ENCODE measurements at places on chromosomes 6 and 20. TPM values are rescaled to one million over a fixed set of nuclear protein-coding genes. Genes with fewer than 3 reads are reported as not detected.
A peak's percentile ranks its signal among the peaks of the same experiment; 100 is the strongest.

HS3ST5 gene
- not detected for total RNA-seq

GRCh38 chr6:148842296-148843019 lies 95.6 kb downstream of the UST start:
- no peak for DNase-seq

DNA sequence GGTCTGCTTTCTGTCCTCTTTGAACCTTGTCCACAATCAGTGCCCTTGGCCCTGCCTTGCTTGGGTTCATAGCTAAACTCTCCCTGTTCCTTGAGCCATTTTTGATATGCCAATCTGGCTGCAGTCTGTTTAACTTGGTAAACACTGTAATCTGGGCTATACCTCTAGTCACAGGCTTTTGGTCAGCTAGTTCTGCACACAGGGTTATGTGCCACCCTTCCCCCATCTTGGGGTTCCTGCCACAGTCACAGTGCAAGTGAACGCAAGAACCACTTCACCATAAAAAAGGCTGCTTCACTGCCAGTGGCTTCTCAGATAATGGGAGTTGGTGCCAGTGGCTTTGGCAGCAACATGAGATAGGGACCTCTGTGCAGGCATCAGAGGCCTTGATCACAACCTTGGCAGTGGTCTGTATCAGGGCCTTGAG lies 10.9 kb upstream of the ATRN start:
- DNase-seq: peak; percentile 61

GRCh38 chr6:166618866-166619761 lies 7.9 kb downstream of the RPS6KA2 start:
- no peak for DNase-seq

- DNase-seq: peak; percentile 80
These were observed 7.6 kb downstream of the CSNK2A1 start for GRCh38 chr20:535958-536357.

- DNase-seq: no peak
These were observed 77.8 kb upstream of the TAB2 start for GRCh38 chr6:149239573-149240209.

DNA sequence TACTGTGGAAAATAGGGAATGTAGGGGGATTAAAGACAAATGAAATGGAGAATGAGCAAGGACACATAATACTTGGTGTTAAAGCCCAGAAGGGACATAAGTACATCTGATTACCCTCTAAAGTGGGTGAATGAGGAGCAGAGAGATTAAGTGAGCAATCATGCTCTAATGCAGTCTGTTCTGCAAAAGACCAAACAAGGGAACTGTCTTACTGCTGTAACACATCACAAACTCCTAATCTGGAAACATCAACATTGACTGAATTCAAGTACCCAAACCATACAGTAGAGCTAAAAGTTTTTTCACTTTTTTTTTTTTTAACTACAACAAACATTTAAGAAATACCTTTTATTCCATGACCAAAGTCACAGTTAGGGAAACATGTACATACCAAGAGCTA lies 19.3 kb upstream of the SLC17A4 start:
- no peak for DNase-seq

DNA sequence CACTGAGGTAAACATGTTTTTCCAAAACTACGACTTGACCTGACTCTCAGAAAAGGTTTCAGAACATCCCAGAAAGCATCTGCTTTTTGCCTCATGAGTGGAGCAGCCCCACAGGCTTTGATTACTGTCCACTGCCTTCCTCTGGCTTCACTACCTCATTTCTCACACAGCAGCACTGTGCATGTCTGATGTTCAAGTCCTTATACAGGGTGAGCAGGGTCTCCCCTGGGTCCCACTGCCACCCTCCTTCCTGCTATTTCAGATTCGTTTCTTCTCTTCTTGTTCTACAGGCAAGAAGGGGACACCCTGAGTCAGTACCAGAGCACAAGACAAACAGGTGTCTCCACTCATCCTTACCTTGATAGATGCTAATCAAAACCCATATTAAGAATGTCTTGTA lies 64.7 kb upstream of the NFATC2 start:
- DNase-seq: no peak

DNA sequence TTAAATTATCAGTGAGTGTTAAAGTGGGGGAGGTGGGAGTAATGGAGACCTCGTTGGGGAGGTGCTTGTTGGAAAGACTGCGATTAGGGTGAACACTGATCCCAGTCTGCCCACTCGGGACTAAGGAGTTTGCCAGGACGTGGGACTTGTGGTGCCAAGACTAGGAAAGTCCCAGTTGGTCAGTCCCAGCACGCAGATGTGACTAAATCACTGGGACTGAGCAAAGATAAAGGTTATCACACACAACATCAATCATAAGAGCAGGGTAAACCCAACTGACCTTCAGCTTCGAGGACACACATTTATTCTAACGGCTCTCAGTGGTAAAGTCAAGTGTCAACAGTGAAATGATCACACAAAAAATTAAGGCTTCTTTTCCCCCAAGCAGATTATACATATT lies 45.5 kb downstream of the PDE10A start:
- no peak for DNase-seq

DNA sequence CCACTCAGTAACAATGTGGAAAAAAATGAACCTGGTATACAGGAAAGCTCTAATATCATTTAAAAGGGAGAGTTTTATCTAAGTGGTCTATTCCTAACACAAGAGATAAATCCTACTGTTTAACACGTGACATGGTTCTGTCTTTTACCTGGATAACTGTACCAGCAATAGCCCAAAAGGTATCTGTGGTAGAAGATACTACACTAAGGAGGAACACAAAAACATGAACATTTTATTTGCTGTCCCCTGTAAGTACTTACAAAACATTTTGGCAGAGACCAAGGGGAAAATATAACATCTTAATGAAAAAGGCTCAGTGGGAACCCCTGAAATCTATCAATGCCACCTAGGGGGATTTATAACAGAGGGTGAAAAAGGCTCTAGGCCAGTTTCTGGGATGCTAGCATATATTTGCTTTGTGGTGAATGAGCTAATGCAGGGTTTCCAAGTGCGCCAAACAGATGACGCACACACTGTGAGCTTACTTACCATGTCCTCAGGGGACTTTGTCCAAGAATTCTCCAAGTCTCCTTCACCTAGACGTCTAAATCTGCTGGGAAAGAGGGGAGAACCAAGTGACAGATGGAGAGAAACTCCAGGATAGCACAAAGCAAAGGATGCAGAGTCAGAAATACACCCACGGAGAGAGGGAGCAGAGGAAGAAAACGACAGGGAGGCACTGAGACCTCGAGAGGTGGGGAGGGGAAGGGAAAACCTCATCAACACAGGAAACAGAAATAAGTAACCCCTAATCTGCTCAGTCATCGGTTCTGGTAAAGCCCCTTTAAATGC lies 147.9 kb upstream of the PRND start:
- no peak for DNase-seq

GRCh38 chr20:6489361-6490171 lies 277.9 kb upstream of the BMP2 start:
- DNase-seq: peak; percentile 26

DNA sequence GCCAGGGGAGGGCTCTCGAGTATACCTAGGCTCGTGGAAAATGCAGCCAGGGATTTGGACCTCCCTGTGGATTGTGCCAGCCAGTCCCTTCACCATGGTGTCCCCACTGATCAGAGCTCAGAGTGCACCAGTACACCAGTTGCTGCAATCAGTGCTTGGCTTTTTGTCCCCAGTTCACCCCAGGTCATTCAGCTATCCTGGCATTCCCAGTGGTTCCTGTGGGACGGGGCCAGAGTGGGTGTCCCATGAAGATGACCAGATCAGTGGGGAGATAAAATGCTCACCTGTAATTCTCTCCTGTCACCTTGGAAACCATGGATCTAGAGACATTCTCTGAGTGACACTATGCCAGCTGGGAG lies 23.8 kb downstream of the MAS1 start:
- DNase-seq: no peak

- DNase-seq: no peak
These were observed 54.8 kb downstream of the CTCFL start for GRCh38 chr20:57470212-57470522.

DNA sequence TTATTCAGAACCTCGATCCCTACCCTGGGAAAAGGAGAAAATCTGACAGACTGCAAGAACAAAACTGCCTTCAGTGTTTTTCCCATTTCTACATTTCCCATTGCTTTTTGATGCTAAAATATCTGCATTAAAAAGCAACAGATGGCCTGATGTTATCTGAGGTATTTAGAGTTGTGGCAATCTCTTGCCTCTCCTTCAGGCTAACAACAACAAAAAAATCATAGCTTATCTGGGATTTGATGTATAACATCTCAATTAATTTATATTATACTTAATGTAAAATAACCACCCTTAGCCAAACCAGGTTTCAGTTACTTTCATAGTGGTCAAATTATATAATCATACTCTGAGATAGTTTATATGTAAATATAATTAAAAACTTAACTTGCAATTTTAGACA lies 15.8 kb upstream of the GABRR2 start:
- no peak for DNase-seq

MCCD1 gene
- not detected for total RNA-seq

IYD gene
- 3.5 TPM for total RNA-seq

PTP4A1 gene
- 50.8 TPM for total RNA-seq

DNA sequence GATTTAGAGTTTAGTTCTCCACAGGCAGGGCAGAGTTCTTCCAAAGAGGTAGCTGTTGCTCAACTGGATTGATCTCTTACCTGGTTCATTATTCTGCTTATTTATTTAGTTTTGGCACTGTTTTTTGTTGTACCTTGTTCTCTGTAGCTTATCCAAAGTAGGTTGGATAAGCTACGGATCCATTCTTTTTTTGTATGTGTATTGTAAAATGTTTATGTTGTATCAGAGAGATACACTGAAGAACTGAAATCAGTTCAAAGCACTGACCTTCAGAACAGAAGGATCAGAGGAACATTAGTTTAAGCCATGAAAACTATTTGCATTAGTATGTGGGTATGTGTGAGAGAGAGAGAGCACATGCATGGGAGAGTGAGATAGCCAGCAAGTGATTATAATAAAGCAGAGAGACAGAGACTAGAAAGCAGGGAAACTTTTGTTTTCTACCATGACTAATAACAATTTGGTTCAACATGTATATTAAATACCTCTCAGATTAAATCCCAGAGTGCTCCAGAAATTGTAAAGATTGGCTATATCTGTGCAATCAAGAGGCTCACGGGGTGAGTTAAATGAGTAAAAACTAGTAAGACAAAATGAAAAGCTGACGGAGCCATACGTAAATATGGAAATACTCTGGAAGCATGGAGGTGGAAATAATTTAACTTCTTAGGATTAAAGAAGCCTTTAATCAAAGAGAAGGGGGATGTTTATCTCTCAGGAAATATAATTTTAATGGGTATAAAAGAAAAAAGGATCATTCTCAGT lies 40.2 kb downstream of the ITCH start:
- no peak for DNase-seq

DNA sequence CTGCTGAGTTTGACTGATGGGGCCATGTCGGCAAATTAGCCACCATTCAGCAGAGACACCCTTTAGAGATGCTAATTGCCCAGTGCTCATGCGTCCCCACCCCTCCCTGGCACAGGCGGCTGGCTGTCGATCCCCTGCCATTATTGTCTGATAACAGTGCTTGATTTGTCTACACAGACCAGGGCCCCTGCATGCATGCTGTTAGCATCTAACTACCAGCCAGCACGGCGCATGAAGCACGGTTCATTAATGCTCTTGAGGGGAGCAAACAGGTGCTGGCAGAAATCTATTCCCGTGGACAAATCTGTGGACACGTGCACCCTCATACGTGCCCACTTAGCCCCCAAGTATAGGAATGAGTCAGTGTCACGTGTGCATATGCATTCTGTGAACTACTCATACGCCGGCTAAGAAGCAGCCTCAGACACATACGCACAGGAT lies 32.2 kb downstream of the KCNB1 start:
- peak; percentile 44 for DNase-seq

DNA sequence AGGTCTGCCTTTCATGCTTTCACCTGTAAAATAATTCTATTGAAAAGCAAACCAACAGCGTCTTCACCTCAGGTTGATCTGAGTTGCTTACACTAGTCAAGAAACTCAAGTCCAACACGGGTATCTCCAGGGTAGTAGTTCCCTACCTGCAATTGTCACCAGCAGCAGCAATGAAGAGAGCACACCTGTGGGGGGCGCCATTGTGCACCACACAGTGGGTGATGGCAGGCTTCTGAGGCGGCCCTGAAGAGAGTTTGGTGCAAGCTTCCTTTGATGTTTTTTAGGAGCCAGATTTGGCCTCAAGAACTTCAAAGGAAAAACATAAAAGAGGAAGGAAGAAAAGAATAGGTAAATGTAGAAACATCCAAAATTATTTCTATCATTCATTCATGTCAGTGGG lies 45.1 kb downstream of the KIAA0319 start:
- no peak for DNase-seq

DNA sequence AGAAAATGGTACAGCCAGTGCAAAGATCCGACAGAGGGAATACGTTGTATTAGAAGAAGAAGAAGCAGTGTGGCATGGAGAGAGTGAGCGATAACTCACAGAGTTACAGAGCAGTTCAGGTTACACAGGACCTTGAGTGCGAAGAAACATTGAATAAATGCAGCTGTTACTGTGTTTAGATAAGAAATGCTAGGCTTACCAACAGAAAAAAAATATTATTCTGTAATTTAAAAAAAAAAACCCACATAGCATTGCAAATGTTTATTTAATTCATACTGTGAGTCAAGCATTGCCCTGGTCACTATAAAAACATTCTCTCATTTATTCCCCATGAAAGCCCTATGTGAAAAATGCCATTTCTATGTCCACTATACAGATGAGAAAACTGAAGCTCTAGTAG lies 373.4 kb upstream of the EPHA7 start:
- no peak for DNase-seq

- DNase-seq: peak; percentile 59
These were observed 96.5 kb downstream of the HFE start for GRCh38 chr6:26183581-26184366.

SLC26A8 gene
- not detected for total RNA-seq

GRCh38 chr6:24064106-24064505 lies 61.9 kb upstream of the NRSN1 start:
- no peak for DNase-seq

DNA sequence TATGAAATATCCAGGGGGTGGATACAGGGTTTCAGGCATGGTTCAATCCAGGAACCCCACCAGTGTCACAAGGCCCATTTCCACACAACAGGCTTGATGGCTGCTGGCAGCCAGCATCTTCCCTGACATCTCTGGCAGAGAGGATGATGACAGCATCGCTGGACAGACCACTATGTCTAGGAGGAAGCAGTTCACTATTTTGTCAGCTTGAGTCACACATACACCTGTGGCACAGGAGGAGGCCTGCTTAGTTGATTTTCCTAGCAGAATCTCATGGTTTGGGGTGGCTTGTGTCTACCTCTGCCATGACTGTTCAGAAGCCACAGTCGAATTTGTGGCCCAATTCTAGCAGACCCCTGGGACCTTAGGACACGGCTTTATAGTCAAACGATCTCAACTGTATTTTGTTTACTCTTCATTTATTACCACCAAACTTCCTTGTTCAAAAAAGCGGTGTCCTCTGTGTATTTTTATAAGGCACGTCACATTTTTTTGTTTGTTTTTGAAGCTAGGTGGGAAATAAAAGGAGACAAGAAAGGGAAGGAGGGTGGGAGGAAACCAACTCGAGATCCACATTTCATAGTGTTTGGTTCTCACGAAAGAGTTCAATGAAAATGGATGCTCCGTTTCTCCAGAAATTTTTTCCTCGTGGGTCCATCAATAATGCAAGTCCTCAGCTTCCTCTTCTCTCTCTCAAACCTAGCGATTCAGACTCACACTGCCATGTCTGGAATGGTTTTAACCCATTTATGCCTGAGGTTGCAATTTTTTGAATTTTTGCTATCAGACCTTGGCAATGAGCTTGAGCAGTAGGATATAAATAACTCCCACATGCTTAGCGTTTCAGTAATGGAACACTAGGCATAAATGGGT lies 94.4 kb downstream of the TOX2 start:
- DNase-seq: no peak

Measured in stomach (tissue), 19 donors.